ENCODE measurements at places on chromosomes 4 and X. TPM values are rescaled to one million over a fixed set of nuclear protein-coding genes. Genes with fewer than 3 reads are reported as not detected.

Gene PLP1
- 1.2 TPM for total RNA-seq

- H3K4me1 ChIP-seq: no peaks in the 10 kb centered on the region
- no peak overlapping the region for H3K27ac ChIP-seq
- peaks cover 13% of the 10 kb centered on the region for H3K27me3 ChIP-seq
- no peak overlapping the region for H3K4me3 ChIP-seq
- H3K36me3 ChIP-seq: no peaks in the 10 kb centered on the region
- DNase-seq: no peak
Observed at GRCh38 chr4:14924812-14925344, 77.4 kb upstream of the CPEB2 start.

DNA sequence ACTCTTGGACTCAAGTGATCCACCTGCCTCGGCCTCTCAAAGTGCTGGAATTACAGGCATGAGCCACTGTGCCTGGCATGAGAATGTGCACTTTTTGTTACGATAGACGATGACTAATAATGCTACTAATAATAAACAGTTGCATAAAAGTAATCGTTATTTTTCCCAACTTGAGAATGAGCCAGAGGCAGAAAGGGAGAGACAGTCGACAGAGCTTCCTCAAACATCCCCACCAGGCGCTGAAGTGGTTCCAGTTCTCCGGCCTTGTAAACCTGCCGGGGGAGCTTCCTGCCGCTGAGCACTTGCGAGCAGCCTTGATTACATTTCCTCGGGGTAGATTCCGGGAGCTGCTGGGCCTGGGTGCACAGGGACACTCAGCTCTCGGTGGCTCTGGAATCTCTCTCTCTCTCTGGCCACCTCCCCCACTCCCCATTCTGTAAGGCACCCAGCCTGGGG lies 8.9 kb upstream of the HTRA3 start:
- peak overlapping the region; percentile 27 for H3K27ac ChIP-seq
- H3K4me3 ChIP-seq: no peak overlapping the region
- no peak for DNase-seq
- peaks cover 2% of the 10 kb centered on the region for H3K36me3 ChIP-seq
- peaks cover 27% of the 10 kb centered on the region for H3K4me1 ChIP-seq

DNA sequence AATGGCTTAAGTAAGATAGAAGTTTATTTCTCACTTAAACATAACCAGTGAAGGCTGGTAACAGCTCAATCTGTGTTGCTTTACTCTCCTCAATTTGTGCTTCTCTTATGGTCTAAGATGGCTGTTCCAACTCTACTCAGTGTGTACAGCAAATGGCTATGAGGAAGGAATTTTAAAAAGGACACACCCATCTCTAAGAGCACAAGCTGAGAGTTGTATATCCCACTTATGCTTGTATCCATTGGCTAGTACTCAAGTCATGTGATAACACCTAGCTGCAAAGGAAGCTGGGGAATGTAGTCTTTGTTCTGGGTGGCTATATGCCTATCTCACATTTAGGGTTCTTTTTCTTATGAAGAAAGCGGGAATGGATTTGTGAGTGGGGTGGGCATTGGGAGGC lies 63.3 kb downstream of the GPAT3 start:
- H3K36me3 ChIP-seq: no peaks in the 10 kb centered on the region
- DNase-seq: no peak
- H3K4me3 ChIP-seq: no peak overlapping the region
- H3K27me3 ChIP-seq: no peaks in the 10 kb centered on the region

GRCh38 chr4:154314248-154314647 lies 177.4 kb downstream of the DCHS2 start:
- no peak overlapping the region for H3K4me3 ChIP-seq
- H3K4me1 ChIP-seq: peaks cover 5% of the 10 kb centered on the region
- H3K27me3 ChIP-seq: no peaks in the 10 kb centered on the region
- no peak overlapping the region for H3K27ac ChIP-seq
- peaks cover 3% of the 10 kb centered on the region for H3K36me3 ChIP-seq

DNA sequence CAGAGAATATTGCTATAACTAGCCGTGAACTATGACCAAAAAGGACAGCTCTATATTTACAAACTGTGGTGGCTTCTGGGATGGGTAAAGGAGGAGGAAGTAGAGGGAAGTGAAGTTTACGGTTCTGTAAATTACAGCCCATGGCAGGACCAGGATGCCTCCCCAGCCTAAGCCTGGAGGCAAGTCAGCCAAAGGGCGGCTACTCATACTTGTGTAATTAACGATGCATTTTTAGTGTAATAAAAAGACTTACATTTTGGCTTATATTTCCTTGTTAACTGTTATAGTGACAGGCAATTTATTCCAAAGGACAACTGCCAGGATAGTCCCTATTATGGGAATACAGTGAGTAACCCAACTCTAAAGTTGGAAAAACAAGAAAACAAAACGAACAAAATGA lies 139.9 kb upstream of the OTUD4 start:
- DNase-seq: no peak
- H3K36me3 ChIP-seq: no peaks in the 10 kb centered on the region
- peaks cover 18% of the 10 kb centered on the region for H3K27me3 ChIP-seq
- H3K4me1 ChIP-seq: no peaks in the 10 kb centered on the region

All from chondrocyte (in vitro differentiated cells).